ENCODE measurements at places on chromosomes 2 and 18.
A peak's percentile ranks its signal among the peaks of the same experiment; 100 is the strongest.

DNA sequence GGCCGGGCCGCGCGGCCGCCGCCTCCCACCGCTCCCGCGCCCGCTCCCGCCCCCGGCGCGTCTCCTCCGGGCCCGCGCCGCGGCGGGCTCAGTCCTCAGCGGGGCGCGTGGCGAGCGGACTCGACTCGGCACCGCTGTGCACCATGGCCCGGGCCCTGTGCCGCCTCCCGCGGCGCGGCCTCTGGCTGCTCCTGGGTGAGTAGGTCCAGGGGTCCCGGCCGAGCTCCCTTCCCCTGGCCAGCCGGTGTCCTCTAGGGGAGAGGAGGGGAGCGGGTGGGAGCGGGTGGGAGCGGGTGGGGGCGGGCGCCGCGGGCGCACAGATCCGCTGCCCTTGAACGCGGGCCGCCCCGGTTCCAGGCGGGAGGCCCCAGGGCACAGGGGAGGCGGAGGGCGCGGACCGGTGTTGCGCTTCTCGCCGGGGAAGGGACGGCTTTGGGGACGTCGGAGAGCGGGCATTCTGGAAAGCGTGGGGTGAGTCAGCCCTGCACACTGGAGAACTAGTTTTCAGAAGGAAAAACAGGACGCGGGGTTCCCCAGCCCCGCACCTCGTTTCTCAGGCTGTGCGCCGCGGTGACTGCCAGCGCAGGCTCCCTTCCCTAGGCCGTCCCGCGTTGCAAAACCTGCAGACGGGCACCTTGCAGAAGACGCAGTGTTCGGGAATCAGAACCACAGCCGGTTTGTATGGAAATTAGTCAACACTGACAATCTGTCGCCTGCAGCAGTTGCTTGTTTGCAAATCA lies at the start of gene RAMP1:
RAMP1 (plus strand) TSS at position 91 of the 740 bp plus-strand sequence; CDS start at position 144, 53 bp downstream.
- peak; percentile 23 for DNase-seq

DNA sequence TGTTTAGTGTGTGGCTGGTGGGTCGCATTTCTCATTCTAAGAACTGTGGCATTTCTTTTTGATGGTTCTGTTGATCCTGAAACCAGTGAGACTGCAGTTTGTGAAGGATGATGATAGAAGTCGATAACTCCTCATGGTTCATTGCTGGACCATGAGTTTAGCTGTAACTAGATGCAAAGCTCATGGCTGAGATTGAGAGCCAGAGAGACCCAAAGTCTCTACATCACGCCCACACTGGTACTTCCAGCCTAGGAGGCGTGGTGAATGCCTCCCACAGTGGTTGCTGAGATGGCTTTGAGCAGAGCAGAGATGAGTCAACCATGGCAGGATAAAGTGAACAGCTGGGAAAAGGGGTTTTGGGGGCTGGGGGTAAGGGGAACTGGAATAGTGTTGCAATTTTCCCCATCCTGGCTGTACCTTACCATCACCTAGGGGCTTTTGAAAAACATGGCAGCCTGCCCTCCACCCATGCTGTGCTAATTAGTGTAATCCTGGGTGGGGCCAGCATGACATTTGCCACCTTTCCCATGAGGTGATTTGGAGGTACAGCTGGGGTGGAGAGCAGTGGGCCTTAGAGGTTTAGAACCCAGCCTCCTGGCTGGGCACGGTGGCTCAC lies 24.1 kb downstream of the INPP4A start:
- DNase-seq = no peak

- DNase-seq = no peak
Observed at GRCh38 chr2:174971868-174972781, 33.1 kb downstream of the CHN1 start.

GRCh38 chr2:194672994-194673393 lies 984.0 kb upstream of the SLC39A10 start:
- no peak for DNase-seq

DNA sequence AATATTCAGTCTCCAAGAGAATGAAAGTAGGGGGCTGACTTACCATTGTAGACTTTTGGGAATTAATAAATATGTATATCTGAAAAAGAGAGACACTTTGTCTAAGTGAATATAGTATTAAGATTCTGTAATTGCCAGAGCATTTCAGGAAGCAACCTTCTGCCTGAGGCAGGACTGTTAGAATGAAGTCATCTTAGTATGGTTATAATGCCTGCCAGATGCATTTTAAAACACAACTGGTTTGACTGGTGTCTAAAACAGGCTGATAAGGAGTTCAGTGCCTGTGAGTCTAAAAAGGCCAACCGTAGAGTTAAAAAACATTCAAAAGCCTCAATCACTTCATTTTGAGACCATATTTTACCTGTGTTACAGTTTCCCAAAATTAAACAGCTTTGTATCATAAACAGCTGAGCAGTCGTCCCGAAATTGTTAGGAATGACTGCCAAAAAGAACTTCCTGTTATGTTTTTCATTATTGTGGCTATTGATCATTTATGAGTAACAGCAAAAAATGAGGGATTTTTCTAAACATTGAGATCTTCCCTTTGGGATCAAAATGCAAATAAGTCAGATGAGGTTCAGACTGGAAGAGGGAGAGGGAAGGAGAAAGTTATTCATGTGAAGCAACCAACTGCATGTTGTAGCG lies 443.9 kb downstream of the PID1 start:
- no peak for DNase-seq

GRCh38 chr18:35268821-35269220 lies 21.2 kb downstream of the ZSCAN30 start:
- no peak for DNase-seq

DNA sequence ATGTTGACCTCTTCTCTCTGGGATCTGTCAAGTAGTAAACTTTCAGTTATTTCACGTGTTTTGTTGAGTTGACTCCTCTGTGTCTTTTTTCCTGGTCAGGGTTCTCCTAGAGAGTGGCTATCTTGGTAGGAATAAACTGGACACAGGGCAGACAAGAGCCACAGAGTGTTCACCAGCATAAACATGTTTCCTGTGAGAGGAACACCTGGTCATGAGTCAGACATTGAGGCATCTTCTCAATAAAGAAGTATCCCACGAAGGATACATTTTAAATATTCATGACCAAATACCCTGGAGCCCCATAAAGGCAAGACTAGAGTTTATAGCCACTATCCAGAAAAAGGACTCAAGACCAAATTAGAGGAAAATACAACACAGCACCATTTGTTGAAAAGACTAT lies 269.7 kb upstream of the ZNF521 start:
- DNase-seq = no peak

- no peak for DNase-seq
Observed at GRCh38 chr2:61463769-61464475, 7.0 kb downstream of the USP34 start.

GRCh38 chr2:236376566-236377244 lies 112.5 kb upstream of the ASB18 start:
- DNase-seq = no peak

- no peak for DNase-seq
Observed at GRCh38 chr2:128639120-128639477, 320.4 kb upstream of the HS6ST1 start.

DNA sequence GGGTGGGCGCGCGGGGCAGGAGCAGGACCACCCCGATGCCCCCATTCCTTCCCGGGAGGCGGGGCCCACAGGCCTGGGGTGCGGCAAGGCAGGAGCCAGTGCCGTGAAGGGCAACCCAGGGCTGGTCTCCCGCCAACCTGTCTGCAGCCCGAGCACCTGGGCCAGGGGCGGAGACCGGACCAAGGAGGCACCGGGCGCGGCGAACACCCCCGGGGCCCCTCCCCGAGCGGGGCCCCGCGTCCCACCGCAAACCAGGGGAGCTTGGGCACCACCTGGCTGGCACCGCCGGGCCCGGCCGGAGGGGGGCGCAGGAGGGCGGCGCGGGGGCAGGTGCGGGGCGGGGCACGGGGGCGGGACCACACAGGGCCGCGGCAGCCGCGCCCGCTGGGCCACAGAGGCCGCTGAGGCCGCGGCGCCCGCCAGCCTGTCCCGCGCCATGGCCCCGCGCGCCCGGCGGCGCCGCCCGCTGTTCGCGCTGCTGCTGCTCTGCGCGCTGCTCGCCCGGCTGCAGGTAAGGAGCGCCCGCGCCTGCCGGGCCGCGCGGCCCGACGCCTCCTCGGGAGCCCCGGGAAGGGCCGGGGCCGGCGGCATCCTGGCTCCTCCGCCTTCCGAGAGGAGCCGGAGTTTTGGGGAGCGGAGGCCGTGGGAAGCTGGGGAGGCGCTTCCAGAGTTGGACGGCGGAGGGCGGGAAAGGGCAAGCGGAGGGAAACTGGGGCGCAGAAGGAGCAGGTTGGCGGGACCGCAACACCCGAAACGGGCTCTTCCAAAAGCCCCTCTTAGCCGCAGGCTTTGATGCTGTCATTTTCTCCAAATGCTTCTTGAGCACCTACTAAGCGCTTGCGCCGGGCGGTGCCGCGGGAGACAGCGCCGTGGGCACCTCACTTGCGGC lies at the start of gene TNFRSF11A:
TNFRSF11A (plus strand) TSS at position 394 of the 889 bp plus-strand sequence; CDS start at position 437, 43 bp downstream.
- DNase-seq = peak; percentile 56

GRCh38 chr18:23835506-23835905 lies 146.3 kb downstream of the LAMA3 start:
- DNase-seq = no peak

- no peak for DNase-seq
Observed at GRCh38 chr2:71665168-71666093, 212.1 kb downstream of the DYSF start.

- DNase-seq = no peak
Observed at GRCh38 chr2:45353879-45354278, 257.2 kb downstream of the SRBD1 start.

DNA sequence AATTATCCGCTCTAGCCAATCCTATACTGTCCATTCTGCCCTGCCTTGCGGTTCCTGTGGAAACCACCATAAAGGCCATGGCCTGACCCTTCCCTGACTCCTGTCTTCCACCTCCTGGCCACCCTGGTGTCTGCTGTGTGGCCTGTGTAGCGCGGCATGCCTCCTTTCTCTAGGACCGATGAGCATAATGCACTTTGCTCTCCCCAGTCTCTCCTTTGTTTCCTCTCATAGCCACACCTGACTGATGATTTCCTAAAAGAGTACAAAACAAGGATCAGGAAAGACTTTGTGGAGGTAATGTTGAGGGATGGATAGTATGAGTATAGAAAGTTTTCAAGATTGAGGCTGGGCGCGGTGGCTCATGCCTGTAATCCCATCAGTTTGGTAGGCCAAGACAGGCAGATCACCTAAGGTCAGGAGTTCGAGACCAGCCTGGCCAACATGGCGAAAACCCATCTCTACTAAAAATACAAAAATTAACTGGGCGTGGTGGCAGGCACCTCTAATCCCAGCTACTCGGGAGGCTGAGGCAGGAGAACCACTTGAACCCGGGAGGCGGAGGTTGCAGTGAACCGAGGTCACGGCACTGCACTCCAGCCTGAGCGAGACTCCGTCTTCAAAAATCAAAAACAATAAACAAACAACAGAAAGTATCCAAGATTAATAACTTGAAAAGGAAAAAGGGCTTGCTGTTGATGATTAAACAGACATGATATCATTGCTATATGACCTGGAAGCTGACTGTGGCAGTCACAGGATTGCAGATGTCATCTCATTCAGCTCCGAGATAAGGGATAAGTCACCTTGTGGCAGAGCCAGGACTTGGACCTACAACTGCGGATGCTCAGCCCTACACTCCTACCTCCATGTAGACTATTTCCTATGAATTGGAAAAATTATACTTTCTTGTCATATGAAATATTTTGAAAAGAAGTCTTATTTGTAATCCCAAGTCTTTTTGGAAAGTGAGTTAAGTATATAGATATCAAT lies 16.6 kb downstream of the SOWAHC start:
- DNase-seq = no peak

- DNase-seq = no peak
Observed at GRCh38 chr2:44894058-44894457, 47.4 kb upstream of the SIX3 start.

DNA sequence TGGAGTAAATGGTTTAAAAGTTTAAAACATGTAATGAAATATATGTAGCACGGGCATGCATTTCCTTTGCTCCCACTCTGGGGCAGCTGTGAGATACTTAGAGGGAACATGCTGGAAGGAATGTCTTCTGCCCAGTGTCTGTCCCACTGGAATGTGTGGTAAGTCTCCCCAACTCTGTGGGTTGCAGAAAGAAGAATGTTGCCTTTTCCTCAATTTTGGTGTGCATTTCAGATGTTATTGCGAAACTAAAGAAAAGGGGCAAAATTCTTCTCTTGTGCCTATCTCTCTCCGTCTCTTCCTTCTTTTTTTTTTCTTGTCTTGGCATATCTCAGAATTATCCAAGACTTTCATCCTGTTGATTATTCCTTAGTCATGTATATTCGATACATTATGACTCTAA lies 201.1 kb downstream of the SH3RF3 start:
- no peak for DNase-seq

- DNase-seq = no peak
Observed at GRCh38 chr18:32346671-32347070, 124.0 kb downstream of the GAREM1 start.

DNA sequence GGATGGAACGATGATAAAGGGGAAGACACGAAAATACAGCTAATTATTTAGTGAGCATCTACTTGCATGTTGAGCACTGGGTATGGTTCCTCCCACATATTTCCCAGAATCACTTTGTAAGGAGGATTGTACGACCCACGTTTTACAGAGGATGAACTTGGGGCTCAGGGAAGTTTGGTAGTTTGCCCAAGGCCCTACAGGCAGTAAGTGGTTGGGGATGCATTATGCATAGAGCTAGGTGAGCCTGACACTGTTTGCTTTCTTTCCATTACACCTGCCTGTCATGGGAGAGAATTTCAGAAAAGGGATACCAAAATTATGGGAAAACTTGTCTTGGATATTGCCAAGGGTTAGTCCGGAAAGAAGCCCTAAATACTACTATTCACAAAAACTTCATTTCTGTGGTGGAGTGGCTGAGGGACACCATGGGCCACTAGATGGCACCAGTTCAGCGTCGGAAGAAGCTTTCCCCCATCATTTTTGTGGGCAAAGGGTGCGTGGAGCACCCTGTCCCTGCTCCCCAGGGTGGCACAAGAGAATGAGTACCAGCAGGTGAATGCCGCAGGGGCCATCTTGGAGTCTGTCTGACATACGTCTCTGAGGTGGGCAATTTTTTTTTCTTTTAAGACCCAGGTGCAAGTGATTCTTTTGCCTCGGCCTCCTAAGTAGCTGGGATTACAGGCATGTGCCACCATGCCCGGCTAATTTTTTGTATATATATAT lies 23.5 kb upstream of the C18orf32 start:
- peak; percentile 34 for DNase-seq

DNA sequence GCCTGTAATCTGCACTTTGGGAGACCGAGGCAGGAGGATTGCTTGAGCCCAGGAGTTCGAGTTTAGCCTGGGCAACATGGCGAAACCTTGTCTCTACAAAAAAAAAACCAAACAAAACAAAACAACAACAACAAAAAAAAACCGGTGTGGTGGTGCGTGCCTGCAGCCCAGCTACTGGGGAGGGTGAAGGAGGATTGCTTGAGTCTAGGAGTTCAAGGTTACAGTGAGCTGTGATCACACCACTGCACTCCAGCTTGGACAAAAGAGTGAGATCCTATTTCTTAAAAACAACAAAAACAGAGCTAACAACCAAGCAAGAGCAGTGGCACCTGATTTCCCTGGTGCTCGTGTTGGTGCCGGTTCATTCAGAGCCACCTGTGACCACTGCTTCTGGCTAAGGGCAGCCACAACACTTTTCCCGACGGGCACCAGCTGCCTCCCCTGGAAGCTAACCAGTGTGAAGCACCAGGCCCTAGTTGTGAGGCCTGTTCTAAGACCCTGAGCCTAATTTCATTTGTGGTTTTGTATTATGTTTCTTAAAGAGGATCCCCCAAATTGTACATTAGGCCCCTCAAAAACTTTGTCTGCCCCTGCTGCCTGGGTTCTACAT lies 1.3 kb downstream of the AOX1 start:
- DNase-seq = no peak
